H9 (cell line): ENCODE measurements at places on chromosomes 7 and 10. TPM values are rescaled to one million over a fixed set of nuclear protein-coding genes. Genes with fewer than 3 reads are reported as not detected.

CDH23 gene
- 1.1 and 2.1 TPM in 2 replicates for total RNA-seq

DRGX gene
- not detected in 2 replicates for total RNA-seq

SYT15 gene
- total RNA-seq: 0.59 and 0.81 TPM in 2 replicates

EIF4H gene
- 363 and 367 TPM in 2 replicates for total RNA-seq

DNA sequence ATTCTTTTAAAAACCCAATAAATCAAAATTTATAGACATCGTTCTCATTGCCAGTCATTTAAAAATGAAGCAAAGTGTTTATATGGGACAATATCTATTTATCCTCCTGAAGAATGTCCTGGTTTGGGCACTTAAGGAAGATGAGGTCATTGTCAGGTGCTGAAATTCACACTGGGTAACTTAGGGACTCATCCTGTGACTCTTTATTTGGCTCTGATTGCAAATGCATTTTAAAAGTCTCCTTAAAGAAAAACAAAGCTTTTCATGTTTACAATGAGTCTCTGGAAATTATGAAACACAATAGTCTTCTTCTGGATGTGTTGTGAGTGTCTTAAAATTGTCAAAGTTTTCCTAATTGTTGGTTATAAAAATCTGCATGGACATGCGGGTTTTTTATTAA, 69.5 kb upstream of the GPR158 start:
- H3K4me1 ChIP-seq: peaks cover 4% of the 10 kb centered on the region
- no peak for DNase-seq
- H3K27ac ChIP-seq: no peak overlapping the region
- H3K27me3 ChIP-seq: no peaks in the 10 kb centered on the region; the same call in 1 of the 2 replicates
- H3K36me3 ChIP-seq: no peaks in the 10 kb centered on the region

- no peaks in the 10 kb centered on the region for H3K36me3 ChIP-seq
- no peak overlapping the region for H3K27ac ChIP-seq
- peak; percentile 68 for DNase-seq
These were observed 256.6 kb upstream of the GLI3 start for GRCh38 chr7:42493436-42494198.
